ENCODE measurements at places on chromosomes 6 and 20.

- DNase-seq = no peak
These were observed 735.6 kb downstream of the RFPL4B start for GRCh38 chr6:113082745-113083144.

DNA sequence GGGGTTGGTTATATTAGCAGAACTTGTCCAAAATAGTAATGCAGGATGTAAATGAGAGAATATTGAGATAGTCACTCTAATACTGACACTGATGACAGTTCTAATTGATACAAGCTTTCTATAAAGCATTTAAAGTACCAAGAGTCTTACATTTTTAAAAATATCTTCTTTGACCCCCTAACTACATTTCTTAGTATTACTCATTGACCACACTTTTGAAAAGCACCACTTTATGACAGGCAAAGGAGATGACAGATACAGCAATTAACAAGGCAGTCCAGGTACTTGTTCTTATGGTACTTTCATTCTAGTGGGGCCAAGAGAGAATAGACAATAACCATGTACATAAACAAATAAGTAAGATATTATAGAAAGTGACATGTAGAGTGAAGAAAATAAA, 139.4 kb upstream of the EYA4 start:
- DNase-seq = no peak

DNA sequence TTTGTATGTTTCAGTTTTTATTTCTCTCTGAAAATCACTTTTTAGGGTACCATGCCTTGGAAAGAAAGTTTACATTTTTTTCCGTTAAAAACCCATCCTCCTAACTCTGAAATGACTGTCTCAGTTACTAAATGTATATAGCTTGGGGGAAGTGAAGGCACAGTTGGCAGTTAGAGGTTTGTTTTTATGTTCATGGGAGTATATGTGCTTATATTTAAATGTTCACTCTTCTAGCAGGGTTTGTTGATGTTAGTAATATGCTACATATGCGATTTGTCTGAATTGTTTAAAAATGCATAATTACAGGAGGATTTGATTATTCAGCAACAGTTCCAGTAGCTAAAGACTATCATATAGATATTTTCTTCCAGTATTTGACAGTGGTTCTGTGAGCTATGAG, 31.1 kb downstream of the CDKAL1 start:
- no peak for DNase-seq

GRCh38 chr6:142879076-142879475, 65.9 kb downstream of the HIVEP2 start:
- no peak for DNase-seq

GRCh38 chr6:157424491-157425020, 43.6 kb downstream of the ZDHHC14 start:
- DNase-seq = no peak

DNA sequence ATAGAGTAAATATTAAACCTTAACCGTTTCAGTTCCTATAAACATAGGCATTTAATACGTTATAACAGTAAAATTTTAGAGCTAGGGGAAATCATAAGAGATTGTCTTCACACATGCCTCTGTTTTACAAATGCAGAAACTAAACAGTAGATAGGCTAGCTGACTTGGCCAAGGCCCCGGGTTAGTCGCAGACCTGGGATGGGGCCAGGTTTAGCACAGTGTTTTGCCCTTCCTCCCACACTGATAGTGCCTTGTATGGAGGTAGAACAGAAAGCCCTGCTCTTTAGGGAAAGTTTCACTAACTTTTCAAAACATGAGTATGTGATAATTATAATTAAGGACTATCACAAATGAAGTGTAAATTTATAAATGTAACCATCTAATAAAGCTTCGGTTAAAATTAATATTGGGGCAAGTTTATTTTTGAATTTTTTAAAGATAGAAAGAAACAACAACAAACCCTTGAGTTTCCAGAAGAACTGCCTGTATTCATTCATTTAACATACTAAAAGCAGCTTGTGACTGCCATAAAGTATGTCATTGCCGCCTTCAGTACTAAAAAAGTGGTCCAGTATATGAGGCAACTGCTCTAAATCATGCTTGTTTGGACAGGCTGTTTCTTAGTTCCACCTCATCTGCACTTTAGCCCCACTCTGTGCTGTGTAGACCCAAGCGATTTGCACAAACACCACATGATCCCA, 62.5 kb upstream of the LOC128125822 start:
- no peak for DNase-seq

DNA sequence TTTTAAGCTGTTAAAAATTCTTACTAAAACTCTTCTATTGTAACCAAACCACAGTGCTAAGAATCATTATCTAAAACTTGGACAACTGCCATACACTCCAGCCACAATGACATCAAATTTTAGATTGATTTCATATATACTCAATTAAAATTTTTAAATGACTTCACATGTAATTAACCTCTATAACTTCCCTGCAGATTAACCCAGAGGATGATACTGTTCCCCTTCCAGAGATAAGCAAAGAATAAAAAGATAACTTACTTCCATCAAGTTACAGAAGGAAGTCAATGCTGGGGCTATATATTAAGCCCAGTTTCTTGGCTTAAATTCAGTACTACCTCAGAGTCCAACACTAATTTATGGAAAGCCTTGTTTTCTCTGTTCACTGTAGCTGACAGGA, 71.3 kb downstream of the ARHGAP18 start:
- no peak for DNase-seq

GRCh38 chr6:9699888-9700287, 715.0 kb downstream of the TFAP2A start:
- DNase-seq = no peak

- no peak for DNase-seq
These were observed 59.8 kb downstream of the FAM120B start for GRCh38 chr6:170366248-170366960.

DNA sequence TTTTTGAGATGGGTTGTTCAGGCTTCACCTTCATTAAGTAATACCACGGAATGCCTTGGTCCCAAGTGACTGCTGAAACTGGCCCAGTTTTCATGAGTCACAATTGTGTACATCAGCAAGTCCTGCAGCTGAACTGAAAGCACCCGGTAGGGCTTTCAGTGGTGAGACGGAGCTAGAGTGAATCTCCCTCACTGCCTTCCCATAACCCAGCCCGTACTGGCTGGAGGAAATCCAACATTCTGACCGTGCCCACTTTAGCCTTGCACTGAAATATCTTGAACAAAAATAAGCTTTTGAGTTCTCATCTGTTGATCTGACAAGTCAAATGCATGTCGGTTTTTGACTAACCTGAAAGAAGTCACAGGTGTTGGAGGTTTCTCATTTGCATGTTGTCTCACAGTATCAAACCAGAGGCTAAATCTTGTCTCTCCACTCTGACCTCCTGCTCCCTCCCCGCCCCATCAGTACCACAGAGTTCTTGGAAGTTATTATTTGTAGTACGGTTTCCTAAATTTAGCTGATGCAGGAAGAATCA, 35.9 kb downstream of the DUSP22 start:
- DNase-seq = no peak

GRCh38 chr6:143675946-143676345, 1.8 kb upstream of the PHACTR2 start:
- no peak for DNase-seq

DNA sequence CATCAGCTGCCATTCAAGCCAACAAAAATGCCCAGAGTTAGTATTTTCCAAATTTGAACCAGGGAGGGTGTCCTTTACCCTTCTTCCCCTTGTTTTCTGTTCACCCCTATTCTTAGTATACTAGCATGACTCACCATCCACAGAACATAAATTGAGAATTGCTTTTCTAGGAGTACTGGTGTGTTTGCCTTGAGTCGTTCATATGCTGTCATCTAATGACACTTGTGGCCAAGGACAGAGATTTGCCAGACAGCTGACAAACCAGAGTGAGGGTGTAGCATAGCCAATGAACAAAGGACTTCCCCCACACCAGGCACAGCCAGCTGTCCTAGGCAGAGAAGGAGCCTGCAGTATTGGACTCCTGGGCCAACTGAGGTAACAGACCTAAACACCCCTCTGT, 62.2 kb downstream of the FILIP1 start:
- DNase-seq = no peak

- DNase-seq = no peak
These were observed 160.9 kb downstream of the DTNBP1 start for GRCh38 chr6:15501826-15502445.

DNA sequence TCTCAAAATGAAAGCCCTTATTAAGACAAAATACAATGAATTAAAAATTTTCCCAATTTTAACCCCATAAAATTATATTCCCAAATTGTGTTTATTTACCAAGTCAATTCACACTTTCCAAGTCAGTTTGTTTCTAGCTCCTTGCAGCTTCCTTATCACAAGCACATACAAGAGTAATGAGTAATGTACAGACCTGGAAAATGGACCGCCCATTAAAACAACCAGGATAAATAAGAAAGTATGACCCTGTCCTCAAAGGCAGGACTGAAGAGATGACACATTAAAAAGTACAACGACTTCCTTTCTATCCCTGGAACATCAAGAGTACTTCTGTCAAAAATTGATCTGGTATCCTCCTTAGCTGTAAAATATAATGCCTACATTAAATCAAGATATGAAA, 47.1 kb upstream of the TMX4 start:
- no peak for DNase-seq

DNA sequence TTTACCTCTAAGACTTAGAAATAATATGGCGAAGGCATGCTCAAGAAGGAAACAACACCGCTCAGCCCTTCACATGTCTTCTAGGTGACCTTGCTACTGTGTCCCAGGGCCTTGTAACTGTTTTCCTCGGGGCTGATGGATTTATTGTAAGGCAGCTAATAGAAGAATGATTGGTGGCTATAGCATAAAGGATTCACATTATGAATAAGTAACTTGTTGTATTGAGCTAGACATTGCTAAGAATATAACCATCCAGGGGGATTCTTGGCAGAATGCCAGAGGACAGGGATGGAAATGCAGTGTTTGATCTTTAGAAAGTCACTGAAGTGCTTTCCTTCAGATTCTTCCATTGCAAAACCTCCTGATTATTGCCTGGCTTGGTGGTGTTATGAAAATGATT, 54.9 kb downstream of the PLEKHG1 start:
- no peak for DNase-seq

GRCh38 chr6:170222498-170223471, 68.1 kb downstream of the DLL1 start:
- no peak for DNase-seq

DNA sequence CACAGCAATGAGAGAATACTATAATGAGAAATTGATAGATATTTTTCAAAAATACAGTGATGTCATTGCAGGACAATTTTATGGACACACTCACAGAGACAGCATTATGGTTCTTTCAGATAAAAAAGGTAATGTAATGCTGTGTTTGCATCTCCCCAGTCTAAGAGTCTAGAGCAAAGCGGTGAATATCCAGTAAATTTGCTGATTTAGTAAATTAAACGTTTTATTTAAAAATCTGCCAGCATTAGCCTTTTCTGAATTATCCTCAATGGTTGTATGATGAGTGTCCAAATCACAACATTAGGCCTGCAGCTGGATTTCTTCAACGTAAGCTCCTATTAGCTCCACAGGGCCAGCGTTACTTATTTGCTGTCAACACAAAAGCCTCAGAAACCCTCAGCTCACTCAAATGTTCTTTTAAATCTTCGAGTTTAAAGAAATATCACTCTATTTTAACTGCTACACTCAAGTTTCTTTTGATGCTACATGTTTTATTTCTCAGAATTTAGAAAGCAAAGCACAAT, 16.0 kb downstream of the SMPDL3A start:
- no peak for DNase-seq

DNA sequence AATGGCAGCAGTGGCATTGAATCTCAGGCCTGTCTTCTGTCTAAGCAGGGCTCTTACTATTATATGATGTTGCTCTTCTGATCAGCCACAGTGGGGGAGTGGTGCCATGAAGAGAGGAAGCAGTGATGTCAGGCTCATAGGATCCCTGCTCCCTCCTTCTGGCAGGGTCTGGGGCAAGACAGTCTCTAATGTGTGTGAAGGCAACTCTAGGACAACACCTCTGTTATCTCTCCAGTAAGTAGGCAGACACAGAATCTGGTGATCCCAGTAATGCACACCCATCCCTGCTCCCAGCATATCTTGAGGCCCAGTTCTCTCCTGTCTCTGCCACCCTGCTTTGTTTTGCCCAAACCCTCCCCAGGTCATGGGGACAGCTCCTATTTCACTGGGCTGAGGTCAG, 8.8 kb downstream of the C20orf202 start:
- DNase-seq = no peak

DNA sequence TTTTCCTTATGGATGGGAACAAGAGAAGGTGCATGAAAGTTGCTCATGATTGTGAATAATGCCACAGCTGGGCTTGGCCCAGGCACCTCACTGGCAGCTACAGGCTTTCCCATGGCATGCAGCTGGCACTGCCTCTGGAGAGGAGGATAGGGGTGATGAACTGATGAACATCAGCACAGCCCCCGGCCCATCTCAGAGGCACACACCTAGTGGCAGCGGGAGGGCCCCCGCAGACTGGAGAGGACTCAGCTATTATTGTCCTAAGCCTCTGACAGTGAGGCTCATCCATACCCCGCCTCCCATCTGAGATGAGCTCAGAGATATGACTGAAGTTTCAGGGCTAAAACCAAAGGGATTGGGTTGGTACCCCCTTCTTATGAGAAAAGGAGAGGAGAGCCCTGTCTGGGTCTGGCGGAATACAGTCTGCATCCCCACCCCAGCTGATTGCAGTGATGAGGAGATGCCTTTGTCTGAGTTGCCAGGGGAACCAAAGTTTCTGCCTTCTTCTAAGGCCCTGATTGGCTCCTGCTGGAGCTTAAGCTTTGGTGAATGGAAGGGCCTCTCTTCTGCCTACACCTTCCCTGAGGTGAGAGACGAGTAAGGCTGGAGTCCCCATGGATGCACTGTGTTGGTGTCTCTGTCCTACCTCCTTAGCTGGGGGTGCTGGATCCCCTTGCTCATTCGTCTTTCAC, 27.6 kb upstream of the EPB41L1 start:
- no peak for DNase-seq

GRCh38 chr20:37729909-37730308, 36.1 kb downstream of the CTNNBL1 start:
- no peak for DNase-seq

DNA sequence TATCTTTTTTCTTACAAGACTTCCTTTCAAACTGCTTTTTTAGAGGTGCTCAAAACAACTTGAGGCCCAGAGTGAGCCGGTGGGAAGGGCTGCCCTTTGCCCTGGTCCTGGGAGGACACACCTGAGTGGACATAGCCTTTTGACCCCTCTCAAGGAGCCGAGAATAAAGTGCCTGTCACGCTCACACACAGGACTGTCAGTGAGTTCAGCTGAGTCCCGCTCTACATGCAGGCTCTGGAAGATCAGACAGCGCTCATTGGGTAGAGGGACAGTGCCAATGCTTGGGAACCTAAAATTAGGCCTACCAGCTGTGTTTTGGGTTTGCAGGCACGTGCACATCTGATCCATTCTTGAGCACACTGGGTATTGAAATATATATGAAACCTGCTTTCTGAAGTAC, 387.8 kb downstream of the CD83 start:
- DNase-seq = no peak

All from stimulated activated CD4-positive, alpha-beta T cell treated with anti-CD3 and anti-CD28 coated beads, TNF-alpha, amount 100 ng/mL, for 4 hours (primary cell).